H9 (cell line): ENCODE measurements at places on chromosomes 6 and 20.

- no peak for DNase-seq
Observed at GRCh38 chr6:11428895-11429294, 108.7 kb upstream of the TMEM170B start.

GRCh38 chr6:40912158-40912946, 126.7 kb downstream of the UNC5CL start:
- DNase-seq, result peak; percentile 74

- DNase-seq, result no peak
Observed at GRCh38 chr6:129634411-129635230, 75.4 kb downstream of the ARHGAP18 start.

DNA sequence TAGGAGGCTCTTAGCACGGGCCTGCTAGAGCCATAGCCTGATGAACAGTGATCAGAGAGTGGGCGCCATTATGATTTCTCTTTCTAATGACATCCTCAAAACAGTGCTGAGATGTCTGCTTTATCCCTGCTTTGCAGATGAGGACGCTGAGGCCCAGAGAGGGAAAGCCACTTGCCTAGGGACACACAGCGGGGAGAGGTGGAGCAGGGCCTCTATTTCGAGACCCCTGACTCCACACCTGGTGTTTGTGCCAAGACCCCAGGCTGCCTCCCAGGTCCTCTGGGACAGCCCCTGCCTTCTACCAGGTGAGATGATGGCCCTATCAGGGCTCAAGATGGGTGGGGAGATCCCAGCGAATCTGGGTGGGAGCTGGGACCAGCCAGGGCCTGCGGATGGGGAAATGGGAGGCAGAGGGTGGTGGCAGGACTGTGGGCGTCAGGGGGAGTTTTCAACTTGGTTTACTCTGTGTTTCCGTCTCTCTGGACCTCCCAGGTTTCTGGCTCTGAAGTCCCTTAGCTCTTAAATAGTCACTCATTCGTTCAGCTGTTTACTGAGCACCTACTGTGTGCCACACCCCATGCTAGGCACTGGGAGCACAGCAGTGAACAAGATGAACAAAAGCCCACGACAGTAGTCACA, 36.7 kb downstream of the SRC start:
- no peak for DNase-seq

DNA sequence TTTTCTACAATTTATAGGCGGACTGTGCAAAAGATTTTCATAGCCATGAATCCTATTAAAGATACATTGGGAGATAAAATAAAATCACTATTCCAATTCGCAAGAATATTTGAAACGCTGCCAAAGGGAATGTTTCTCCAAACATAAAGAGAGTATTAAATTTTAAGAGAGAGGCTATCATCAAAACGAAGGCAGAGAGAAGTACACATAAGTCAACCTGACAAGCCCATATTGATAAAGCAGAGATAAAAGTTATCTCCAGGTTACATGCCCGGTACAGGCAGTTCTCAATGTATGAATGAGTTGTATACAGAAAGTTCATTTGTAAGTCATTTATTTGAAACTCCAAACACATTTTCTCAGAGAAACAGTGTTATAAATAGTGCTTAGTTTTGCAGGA, 193.1 kb downstream of the ATXN1 start:
- no peak for DNase-seq

DNA sequence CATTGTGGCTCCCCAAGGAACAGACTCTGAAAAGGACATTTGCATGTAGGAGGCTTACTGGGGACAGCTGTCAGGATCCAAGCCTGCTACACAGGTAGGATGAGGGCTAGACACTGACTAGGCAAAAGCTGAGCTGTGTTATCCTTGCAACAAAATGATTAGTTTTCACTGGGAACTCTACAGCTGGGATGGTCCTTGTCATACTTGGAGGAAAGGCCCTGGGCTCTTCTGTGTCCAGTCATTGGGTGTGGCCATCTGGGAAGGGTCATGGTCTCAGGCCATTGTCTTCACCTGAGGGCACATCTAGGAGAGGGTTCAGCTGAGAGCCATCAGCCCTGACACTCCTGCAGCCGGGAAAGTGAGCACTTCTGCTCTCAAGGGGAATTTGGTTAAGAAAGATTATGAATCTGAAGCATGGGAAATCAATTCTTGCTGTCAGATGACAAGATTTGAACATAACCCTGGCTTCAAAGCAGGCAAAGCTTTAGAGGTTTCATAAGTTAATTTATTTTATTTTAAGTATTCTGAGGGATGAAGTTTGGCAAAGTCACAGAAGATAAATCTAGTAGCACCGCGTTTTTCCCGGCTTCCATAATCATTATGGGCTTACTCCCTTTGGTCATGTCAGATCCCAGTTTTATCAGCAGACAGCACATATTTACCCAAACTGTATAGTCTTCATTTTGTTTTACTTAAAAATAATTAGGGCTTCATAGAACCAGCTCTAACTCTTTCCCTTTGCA, 78.4 kb upstream of the SLC22A23 start:
- no peak for DNase-seq

- DNase-seq, result peak; percentile 75
Observed at GRCh38 chr6:167141667-167142432, 15.9 kb downstream of the GPR31 start.

- no peak for DNase-seq
Observed at GRCh38 chr6:76774781-76775384, 688.4 kb downstream of the HTR1B start.

- DNase-seq, result no peak
Observed at GRCh38 chr6:45477278-45477677, 99.5 kb upstream of the SUPT3H start.

DNA sequence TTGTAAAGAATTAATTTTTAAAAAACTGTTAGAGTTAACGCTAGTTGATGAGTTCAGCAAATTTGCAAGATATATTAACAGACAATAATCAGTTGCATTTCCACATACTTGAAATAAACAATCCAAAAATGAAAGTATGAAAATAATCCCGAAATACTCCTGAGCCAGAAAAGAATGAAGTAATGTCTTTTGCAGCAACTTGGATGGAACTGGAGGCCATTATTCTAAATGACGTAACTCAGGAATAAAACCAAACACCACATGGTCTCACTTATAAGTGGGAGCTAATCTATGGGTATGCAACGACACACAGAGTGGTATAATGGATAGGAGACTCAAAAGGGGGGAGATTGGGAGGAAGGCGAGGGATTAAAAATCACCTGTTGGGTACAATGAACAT, 872.9 kb upstream of the GJE1 start:
- no peak for DNase-seq

DNA sequence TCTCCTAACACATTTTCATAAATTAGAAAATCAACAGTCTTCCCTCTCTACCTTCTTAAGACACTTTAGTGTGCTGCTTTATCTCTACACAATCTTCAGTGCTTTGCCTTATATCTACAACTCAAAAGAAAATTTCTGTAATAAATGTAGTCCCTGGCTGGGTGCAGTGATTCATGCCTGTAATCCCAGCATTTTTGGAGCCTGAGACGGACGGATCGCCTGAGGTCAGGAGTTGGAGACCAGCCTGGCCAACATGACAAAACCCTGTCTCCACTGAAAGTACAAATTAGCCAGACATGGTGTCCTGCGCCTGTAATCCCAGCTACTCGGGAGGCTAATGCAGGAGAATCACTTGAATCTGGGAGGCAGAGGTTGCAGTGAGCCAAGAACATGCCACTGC, 9.7 kb upstream of the EDN1 start:
- no peak for DNase-seq

DNA sequence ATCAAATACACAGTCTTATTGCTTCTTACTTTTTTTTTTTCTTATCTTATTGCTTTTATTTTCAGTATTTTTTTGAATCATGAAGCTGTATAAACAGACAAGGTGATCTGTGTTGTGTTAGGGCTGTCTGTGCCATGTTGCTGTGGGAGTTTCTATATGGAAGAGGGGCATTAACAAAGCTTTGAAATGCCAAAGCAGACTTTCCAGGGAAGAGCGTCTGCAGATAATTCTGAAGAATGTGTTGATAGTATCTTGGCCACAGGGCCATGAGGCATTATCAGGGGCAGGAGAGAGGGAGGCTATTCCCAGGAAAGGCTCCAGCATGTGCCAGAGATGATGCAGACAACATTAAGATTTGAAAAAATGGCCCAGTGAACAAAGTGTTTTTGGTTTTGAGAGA, 354.5 kb downstream of the UTRN start:
- DNase-seq, result no peak

GRCh38 chr20:60113024-60113724, 155.0 kb downstream of the CDH26 start:
- DNase-seq, result no peak

DNA sequence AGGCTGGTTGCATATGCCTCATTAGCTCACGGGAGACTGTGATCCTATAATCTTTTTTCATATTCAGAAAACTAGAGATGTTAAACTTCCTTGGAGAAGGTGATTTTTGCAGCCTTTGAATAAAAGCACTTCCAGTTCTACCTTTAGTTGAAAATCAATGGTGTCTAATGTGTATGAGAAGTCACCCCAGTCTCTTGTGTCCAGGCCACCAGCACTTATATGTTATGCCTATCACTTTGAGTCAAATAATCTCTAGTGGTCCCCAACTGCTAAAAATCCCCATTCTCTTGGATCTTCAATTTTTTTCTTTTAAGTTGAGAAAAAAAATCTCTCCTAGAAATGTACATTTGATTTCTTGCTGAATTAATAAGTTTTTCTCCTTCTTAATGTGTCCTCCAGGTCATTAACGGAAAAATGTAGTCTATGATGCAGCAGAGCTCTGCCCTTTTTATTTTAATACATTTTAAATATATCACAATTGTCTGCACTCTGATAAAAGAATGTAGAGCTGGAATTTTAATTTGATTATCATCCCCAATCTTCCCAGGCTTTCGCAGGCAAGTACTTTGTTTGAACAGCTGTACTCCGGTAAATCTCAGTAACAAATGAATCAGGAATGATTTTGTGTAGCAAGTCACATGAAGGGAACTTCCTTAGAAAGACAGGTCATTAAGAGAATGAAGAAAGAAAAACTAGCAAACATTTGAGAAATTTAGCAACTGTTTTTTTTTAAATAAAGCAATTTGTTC, 147.0 kb downstream of the SOX4 start:
- DNase-seq, result no peak

GRCh38 chr6:145735356-145736165, at the start of gene EPM2A:
Gene EPM2A, minus strand, starts transcription at chr6:145735520. Its CDS starts 22 bp downstream, at chr6:145735498.
- peak; percentile 81 for DNase-seq

GRCh38 chr20:37867289-37868195, 35.4 kb upstream of the VSTM2L start:
- DNase-seq, result no peak

DNA sequence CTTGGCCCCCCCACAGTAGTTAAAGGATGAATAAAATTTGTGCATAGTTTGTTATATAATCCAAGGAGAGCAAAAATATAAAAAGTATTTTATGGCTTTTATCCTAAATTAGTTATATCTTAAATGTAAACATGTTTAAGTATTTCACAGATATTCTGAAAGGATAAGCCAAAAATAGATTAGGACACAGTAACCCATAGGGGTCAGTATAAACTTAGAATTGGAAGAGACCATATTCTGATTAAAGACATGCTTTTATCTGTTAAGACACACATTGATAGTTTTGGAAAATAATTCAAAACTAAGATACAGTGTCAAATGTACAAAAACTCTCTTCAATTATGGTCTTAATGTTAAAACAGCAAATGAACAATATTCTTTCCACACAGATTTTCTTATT, 4.5 kb upstream of the SERINC1 start:
- no peak for DNase-seq

DNA sequence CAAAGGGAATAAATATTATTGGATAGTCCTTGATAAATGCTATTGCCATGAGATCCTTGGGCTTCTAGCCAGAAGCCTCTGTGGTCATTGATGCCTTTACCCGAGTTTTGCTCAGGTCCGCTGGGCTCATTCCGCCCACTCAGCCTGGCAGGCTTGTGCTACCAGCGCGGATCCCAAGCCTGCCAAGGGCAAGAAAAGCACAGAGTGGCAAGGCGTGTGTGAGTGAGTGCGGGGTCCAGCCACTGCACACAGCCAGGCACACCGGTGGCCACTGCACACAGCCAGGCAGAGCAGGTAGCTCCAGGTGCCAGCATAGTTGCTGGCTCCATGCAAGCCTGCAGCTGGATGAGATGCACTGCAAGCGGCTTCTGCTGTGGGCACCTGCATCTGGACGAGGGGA, 38.7 kb downstream of the STK38 start:
- no peak for DNase-seq

GRCh38 chr6:158059108-158059507, 77.4 kb downstream of the SYNJ2 start:
- no peak for DNase-seq
